CD4-positive, alpha-beta T cell treated with Interleukin-1 beta for 1 hour (primary cell): ENCODE measurements at places on chromosomes 5 and 9.

- no peak for DNase-seq
These were observed 148.8 kb downstream of the RAB3C start for GRCh38 chr5:58731641-58732040.

DNA sequence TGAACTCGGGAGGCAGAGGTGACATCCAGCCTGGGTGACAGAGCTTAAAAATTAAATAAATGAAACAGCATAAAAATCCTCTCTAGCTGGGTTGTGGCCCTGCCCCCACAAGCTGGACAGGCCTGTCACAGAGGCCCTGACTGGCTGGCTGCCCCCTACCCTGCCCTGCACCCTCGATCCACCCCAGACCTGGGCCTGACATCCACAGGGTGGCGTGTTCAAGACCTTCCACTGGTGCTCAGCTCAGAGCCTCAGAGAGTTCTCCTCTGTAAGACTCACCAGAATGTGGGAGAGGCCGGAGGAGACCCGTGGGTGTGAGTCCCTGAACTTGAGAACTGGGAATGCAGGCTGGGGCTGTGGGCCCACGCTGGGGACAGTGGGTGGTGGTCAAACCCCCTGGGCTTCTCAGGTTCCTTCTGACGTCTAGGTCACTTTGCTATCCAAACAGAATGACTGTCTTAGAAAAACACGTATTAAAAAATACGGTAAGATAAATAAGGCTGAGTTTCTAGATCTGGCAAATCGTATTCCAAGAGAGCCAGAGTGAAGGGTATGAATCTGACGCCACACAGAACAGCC is 9.7 kb upstream of the WDR38 start:
- no peak for DNase-seq

DNA sequence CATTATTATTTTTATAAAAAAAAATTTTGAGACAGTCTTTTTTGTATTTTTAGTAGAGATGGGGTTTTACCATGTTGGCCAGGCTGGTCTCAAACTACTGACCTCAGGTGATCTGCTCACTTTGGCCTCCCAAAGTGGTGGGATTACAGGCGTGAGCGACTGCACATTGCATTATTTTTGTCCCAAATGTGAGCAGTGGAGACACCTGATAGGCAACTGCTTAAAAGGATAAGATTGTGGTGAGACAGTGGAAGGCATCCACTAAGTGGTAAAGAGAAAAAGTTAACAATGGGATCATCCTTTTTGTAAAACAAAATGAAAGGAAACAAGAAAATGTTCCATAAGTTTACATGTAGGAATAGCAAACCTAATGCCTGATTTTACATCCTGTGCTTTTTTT is 2.0 kb upstream of the CENPH start:
- DNase-seq = no peak

GRCh38 chr5:151758141-151758429 is 346 bp downstream of the ATOX1 start:
- DNase-seq = peak; percentile 2

GRCh38 chr5:2752059-2752820 is 763 bp upstream of the IRX2 start:
- no peak for DNase-seq

- no peak for DNase-seq
These were observed 210.3 kb downstream of the SREK1 start for GRCh38 chr5:66354422-66354821.

GRCh38 chr5:123455640-123456039 is 32.4 kb upstream of the CEP120 start:
- no peak for DNase-seq

GRCh38 chr9:133773889-133774655 is 35.9 kb upstream of the SARDH start:
- no peak for DNase-seq

DNA sequence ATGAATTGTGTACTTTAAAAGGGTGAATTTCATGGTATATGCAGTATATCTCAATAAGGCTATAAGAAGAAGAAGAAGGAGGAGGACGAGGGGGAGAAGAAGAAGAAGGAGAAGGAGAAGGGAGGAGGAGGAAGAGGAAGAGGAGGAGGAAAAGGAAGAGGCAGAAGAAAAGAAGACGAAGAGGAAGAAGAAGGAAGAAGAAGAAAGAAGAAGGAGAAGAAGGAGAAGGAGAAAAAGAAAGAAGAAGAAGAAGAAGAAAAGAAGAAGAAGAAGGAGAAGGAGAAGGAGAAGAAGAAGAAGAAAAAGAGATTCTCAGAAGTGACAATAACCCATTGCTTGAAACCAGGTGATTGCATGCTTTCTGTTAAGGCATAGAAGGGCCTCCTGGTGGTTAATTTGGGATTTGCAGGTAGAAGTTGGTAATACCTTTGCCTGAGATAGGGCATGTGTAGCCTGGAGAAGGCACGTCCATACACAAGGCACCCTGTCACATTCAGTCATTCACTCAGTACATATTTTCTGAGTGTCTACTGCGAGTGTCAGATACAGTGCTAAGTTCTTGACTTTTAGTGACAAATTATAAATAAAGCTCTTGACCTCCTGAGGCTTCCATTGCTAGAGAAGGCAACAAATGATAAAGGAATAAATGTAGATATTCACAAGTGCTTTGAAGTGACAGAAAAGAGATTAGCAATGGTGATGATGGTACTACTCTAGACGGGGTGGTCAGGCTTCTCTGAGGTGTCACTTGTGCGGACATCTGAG is 231.3 kb downstream of the NPR3 start:
- no peak for DNase-seq

- no peak for DNase-seq
These were observed 53.5 kb upstream of the GRIN3A start for GRCh38 chr9:101791938-101792337.
